ENCODE measurements at places on chromosomes 4 and X. TPM values are rescaled to one million over a fixed set of nuclear protein-coding genes. Genes with fewer than 3 reads are reported as not detected.

Gene VCX3B
- total RNA-seq: not detected

Gene CD38
- 5.2 TPM for total RNA-seq

Gene KIF4A
- total RNA-seq: 2.8 TPM

Gene TEC
- total RNA-seq: 2.2 TPM

Gene ARR3
- total RNA-seq: not detected

Gene CCSER1
- 13.5 TPM for total RNA-seq

GRCh38 chr4:163611182-163611581, 116.7 kb downstream of the TMA16 start:
- no peak for DNase-seq

- no peak for DNase-seq
Measured at GRCh38 chr4:140757232-140757630, 1.0 kb upstream of the TBC1D9 start.

- no peak for DNase-seq
Measured at GRCh38 chr4:52713456-52713937, 37.7 kb downstream of the ERVMER34-1 start.

DNA sequence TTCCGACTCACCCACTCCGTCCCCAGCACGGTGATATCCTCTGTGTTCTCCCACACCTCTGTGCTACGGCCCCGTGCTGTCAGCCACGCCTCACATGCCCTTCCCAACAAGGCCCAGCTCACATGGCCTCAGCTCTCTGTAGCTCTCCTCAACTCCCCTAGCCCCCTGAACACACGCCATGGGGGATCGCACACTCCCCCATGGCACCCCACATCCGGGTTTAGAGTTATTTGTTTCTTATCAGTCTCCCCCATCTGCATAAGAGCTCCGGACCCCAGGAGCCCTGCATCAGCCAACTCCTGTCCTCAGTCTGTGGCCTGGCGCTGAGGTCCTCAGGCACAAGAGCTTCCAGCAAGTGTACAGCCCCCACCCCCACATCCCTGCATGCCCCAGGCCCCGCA, 7.0 kb downstream of the C4orf50 start:
- DNase-seq: no peak

GRCh38 chrX:144916785-144917184, 330.5 kb upstream of the SPANXN1 start:
- no peak for DNase-seq

GRCh38 chrX:9278475-9279233, 186.2 kb upstream of the TBL1X start:
- no peak for DNase-seq

- no peak for DNase-seq
Measured at GRCh38 chr4:99024481-99025275, 29.2 kb downstream of the METAP1 start.

DNA sequence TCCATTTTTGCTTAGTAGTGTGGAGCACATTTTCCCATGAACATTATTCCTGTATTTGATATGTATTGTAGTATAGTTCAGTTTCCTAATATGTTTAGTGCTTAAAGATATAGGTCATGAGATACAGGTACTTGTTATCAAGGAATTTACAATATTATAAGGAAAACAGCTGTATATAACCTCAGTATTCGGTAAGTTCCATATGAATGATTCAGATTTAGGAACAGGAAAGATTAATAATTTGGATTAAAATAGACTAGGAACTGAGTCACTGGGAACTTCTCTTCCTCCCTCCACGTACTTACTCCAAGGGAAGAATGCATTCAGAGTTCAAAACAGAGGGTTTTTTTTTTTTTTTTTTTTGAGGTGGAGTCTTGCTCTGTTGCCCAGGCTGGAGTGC, 20.0 kb downstream of the DIAPH2 start:
- DNase-seq: no peak

GRCh38 chrX:150361070-150361776, 1.9 kb upstream of the MAMLD1 start:
- DNase-seq: no peak

- no peak for DNase-seq
Measured at GRCh38 chrX:9108054-9108453, 74.1 kb upstream of the FAM9B start.

GRCh38 chr4:39046249-39046648, 14.0 kb upstream of the TMEM156 start:
- no peak for DNase-seq

GRCh38 chrX:150844016-150844415, 54.5 kb downstream of the CD99L2 start:
- no peak for DNase-seq

- peak; percentile 56 for DNase-seq
Measured at GRCh38 chr4:1026115-1026514, 14.7 kb downstream of the FGFRL1 start.

- DNase-seq: no peak
Measured at GRCh38 chr4:184171011-184171410, 46.7 kb downstream of the ENPP6 start.
